H4 (cell line): ENCODE measurements at places on chromosomes 2 and 18. TPM values are rescaled to one million over a fixed set of nuclear protein-coding genes. Genes with fewer than 3 reads are reported as not detected.

The SKA1 gene
- 30.4 and 45.5 TPM in 2 replicates for total RNA-seq

The CAPN13 gene
- total RNA-seq = 0.10 TPM in 1 of 2 replicates, not detected in the other

DNA sequence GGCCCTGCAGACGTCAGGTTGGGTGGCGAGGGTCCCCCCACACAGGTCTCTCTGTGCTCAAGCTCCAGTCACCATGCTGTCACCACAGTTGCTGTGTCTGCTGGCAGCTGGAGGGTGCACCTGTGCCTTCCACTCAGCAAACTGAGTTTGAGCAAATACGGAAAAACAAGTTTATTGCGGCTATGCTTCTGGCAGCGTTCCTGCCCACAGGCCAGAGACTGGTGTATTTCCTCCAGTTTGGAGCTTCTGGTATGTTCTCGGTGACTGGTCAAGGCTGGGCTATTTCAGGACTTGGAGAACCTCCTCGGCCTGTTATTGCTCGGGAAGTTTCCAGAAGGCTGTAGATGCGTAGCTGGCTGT, 132.6 kb downstream of the SEPTIN10 start:
- no peak for DNase-seq

DNA sequence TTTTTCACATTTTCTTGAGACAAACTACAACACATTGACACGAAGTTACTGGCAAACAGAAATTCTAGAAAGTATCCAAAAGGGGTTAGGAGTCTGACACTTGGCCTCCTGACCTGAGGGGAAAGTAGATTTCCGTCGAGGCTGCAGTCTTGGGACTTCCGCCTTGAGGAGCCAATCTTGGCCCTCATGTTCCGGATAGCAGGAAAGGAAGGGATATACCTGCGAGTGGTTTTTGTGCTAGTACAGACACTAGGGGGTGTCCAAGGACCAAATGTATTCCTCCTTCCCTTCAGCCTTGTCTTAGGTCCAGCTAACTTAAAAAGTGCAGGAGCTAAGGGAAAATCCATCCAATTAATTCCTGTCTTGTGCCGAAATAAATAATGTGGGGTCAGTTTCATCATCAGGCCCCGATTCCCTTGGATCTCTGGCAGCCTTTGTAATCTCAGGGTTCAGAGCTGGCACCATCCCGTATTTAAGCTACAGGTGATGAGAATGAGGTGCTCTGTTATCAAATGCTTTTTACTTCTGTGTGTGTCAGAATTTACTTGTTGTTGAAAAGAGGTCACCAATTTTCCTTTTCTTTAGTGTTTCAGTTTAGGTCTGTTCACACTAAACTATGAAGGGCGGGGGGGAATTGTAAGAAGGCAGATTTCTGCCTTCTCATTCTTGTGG, 330.2 kb upstream of the FANCL start:
- DNase-seq = peak; percentile 80
